ENCODE measurements at places on chromosomes 7 and 10.
A peak's percentile ranks its signal among the peaks of the same experiment; 100 is the strongest.

- DNase-seq, result peak; percentile 88
Measured at GRCh38 chr7:12951397-12951801, 264.0 kb downstream of the ARL4A start.

GRCh38 chr10:97718178-97718577 is 4.6 kb downstream of the MARVELD1 start:
- DNase-seq, result no peak

DNA sequence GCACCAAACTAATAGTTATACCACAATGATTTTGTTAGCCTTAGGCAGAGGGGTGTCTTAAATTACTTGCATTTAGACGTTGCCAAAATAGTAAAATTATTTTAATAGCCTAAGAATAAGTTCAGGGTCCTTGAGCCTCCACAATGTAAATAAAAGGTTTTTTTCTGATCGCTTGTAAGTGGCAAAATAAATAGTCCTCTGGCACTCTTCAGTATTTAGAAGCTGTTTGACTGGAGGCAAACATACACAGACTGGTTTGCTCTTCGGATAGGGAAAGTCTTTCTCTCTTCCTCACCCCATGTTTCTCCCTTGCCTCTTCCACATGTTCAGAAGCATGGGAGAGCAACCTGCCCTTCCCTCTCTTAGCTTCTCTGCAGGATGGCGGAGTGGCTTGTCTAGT is 49.5 kb upstream of the FAM180A start:
- DNase-seq, result no peak

GRCh38 chr7:5481241-5482019 is 57.8 kb upstream of the TNRC18 start:
- DNase-seq, result no peak

GRCh38 chr10:60980997-60981396 is 37.0 kb upstream of the RHOBTB1 start:
- DNase-seq, result no peak

DNA sequence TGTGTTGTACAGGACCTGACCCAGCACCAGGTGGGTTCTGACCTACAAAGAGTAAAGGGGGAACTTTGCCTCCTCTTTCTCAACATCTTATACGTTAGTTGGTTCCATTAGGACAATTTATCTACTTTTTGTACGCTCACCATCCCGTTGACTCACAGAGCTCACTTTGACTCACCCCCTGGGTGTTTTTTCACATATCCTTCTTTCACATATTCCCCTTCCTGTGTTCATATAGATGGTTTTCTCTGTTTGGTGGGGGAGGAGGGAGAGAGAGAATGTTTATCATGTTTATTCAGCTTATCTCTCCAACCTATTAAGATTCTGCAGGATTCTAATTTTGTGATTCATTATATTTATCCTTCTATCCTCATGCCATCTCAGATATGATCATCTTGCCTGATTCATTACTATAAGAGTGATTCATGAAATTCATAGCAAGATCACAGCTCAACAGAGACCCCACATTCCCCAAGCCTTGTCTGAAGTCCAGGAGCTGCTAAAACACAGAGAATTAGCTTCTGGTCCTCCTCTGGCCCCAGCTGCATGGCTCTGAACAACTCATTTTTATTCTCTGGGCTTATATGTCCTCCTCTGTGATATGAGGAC is 37.2 kb downstream of the PRSS2 start:
- DNase-seq, result peak; percentile 59

GRCh38 chr7:28674359-28674782 is 262.1 kb downstream of the CREB5 start:
- DNase-seq, result peak; percentile 54

- DNase-seq, result no peak
Measured at GRCh38 chr10:75672842-75673241, 241.4 kb downstream of the LRMDA start.

DNA sequence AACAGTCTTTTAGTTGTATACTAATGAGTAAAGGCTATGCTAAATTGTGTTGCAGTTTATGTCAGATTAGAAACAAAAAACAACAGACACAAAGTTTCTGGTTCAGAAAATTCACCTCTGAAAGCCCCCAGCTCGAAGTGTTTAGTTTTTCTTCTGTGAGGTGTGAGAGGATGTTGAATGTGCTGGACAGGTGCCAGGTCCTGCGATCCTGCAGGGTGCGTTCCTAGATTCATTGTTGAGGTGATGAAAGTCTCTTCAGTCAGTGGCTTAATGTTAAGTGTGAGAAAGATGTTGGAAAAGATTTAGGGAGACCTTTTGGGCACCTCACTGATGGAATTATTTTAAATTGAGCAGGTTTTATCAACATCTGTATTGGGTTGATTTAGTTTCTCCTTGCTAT is 287.3 kb downstream of the SDK1 start:
- DNase-seq, result no peak

- DNase-seq, result no peak
Measured at GRCh38 chr7:104040666-104041065, 51.2 kb upstream of the RELN start.

- no peak for DNase-seq
Measured at GRCh38 chr7:1060315-1061072, 16.1 kb downstream of the GPR146 start.

GRCh38 chr7:130930681-130931080 is 196.7 kb upstream of the KLF14 start:
- no peak for DNase-seq

GRCh38 chr7:11420049-11420448 is 411.9 kb downstream of the THSD7A start:
- no peak for DNase-seq

DNA sequence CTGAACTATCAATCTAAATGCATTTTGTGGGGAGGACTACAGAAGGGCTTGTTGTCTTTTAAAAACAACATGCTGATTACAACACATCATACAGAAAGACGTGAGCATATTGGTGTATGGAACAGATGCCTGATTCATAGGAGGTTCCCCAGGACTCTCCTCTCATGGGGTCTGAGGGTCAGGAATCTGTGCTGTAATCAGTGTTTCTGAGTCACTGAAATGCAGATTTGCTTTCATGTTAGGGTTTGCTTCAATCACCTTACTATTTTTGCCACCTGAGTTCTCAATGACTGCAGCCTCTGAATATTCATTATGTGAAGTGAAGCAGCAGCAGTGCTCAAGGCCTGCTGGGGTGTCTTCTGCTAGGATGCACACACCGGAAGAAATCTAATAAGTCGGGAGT is 550 bp upstream of the ANK3 start:
- peak; percentile 52 for DNase-seq

All from ELR (cell line).